Fibroblast of mammary gland (primary cell): ENCODE measurements at places on chromosomes 7 and 10.

GRCh38 chr7:116797612-116798011, 64.8 kb upstream of the CAPZA2 start:
- peak; percentile 62 for DNase-seq

GRCh38 chr10:117546020-117546580, 3.6 kb downstream of the EMX2 start:
- no peak for DNase-seq

DNA sequence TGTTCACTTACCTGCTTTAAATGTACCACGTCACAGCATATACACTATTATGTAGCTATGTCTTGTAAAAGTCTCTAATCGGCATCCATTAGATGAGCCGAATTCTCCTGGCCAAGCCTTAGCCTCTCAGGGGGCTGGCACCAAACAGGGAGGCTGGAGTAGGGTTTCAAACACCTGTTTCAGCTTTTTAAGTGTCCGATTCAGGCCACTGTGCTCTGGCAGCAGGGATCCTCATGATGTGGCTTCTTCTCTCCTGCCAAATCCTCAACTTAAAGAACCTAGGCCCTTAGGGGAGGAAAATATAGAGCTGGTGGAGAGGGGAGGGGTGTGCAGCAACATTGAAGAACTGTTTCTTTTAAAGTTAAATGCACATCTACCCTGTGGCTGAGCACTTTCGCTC, 68.5 kb upstream of the NFKB2 start:
- no peak for DNase-seq

- peak; percentile 41 for DNase-seq
Measured at GRCh38 chr10:34351161-34351560, 463.9 kb downstream of the PARD3 start.

DNA sequence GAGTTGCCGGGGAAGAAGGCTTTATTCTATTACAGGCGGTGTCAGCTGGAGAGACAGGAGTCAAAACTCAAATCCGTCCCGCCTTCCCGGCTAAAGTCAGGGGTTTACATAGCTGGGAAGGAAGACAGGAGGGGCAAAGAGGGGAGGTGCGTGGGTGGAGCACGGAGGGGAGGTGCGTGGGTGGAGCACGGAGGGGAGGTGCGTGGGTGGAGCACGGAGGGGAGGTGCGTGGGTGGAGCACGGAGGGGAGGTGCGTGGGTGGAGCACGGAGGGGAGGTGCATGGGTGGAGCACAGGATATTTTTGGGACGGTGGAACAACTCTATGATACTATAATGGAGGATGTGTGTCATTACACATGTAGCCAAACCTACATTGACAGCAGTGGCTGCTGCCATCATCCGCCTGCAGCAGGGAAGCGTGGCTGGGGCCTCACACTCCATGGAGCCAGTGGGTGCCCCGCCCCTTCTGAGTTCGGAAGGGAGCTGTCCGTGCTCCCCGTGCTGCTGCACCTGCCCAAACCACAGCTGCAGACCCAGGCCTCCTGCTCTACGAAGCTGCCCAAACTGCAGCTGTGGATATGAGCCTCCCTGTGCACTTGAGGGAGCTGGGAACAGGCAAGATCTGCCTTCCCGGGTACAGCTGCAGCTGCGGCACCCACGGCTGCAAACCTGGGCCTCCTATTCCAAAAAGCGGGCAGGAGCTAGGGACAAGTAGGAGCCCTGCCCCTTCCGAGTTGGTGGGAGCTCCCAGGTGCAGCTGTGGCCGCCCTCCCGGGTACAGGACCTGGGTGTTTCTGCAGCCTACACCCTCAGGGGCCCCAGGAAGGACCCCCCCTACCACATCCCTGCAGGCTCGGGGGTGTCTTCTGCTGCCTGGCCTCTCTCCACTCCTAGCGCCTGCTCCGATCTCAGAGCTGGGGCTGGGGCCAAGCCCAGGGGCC, 119.4 kb downstream of the DYNC2I1 start:
- DNase-seq, result peak; percentile 8

DNA sequence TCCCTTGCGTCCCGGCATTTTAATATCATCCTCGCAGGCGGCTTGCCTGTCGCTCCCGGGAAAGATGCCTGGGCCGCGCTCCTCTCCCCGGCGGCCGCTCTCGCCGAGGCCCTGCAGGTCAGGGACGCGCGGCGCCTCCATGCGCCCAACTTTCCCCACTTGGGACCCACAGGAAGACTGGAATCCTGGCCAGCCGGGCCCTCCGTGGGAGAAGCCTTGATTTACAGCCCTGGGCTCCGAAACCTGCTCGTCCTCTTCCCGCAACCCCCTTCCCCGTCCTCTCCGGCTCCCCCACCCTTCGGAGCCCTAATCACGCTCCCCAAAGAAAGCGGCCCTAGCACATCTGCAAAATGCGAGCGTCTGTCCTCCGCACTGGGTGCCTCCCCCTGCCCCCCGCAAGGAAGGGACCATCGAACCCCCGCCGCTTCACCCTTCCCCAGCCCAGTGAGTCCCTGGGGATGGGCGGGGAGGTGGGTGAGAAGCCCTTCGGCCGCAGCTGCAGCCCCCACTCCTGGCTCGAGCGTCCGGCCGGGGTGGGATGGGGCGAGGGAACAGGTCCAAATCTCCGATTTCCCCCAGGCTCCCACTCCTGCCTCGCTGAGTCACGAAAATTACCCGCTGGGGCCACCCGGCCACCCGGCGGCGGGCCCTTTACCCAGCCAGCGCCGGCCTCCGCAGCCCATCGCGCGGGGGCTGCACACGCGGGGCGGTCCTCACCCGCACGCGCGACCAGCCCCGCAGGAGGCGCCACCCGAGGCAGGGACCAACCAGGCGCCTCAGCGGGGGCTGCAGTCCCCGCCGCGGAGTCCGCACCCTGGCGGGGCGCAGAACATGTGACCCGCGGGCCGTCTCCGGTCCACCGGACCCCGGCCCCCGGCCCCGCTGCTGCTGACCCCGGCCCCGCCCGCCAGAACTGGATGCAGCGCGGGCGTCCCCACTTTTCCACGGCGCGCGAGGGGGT, 695 bp downstream of the HSPA12A start:
- no peak for DNase-seq

- DNase-seq, result peak; percentile 89
Measured at GRCh38 chr10:110005719-110006118, 2.1 kb upstream of the ADD3 start.

- peak; percentile 81 for DNase-seq
Measured at GRCh38 chr10:86969421-86970041, 1.2 kb downstream of the ADIRF start.

DNA sequence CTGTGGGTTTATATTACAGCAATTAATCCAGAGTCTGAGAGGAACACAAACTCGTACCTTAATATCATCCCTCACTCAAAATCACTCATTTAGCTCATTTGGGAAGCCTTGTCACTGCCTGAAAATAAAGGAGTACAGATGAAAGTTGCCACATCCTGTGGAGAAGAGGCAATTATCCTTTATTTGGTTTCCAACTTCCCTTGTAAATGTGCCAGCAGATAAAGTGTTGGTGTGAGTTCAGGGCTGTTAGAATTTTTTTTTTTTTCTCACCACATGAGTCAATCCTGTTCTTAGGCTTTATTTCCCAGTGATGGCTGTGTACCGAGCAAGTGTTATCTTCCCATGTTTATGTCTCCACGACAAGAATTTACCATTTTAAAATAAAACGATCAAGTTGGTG, 99.0 kb upstream of the SMIM30 start:
- DNase-seq, result no peak

DNA sequence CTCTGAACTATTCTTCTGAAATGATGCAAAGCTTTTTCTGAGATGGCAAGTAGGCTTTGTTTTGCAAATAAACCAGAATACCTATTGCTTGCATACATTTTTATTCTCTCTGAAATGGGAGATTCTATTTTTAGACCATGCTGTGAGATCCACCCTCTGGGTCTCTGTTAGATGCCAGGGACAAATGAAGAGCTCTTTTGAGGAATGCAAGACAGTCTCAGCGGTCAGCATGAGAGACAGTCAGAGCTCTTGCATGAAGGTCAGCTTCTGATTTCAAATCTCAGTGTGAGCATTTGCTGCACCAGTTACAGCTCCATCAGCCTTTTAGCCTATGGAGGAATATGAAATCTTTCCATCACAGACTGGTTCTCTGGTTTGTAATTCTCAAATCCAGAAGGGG, 429.9 kb upstream of the KLF6 start:
- DNase-seq, result no peak

DNA sequence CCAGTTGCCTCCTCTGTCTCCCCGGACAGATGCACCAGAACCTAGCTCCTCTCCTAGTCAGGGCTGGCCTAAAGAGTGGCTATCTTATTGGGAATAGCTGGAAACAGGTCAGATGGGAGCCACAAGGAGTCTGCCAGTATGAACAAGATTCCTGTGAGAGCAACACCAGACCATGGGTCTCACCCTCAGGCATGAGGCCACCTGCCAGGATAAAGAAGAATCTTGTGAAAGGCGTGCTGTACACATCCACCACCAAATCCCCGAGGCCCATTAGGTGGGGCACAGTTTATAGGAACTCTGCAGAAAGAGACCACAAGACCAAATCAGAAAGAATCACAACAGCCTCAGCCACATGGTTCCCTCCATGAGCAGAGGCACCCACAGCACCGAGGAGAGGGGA, 325.9 kb downstream of the TNS3 start:
- DNase-seq, result no peak

DNA sequence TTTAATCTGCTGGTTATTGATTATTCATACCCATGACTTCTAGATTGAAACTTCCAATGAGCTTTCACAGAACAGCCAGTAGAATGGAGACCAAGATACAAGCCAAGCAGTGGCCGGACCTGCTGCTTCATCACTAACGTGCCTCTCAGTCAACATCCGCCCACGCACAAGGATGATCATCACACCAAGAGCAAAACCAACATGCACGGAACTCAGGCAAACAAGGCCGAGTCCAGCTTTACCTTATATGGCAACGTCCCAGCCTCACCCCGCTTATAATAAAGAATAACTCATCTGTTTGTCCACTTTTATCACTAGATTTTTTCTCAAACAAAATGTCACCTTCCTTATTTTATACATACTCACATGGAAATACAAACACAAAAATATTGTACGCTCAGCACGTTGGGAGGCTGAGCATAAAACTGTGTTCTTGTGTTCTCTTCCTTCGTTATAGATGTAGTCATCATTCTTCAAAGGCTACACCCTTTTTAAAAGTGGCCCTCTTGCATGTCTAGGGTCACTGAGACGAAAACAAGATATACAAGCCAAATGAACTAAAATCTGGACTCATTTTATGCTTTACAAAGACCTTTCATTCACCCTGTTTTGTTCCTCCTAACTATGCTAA, 122.7 kb downstream of the SFMBT2 start:
- peak; percentile 10 for DNase-seq

DNA sequence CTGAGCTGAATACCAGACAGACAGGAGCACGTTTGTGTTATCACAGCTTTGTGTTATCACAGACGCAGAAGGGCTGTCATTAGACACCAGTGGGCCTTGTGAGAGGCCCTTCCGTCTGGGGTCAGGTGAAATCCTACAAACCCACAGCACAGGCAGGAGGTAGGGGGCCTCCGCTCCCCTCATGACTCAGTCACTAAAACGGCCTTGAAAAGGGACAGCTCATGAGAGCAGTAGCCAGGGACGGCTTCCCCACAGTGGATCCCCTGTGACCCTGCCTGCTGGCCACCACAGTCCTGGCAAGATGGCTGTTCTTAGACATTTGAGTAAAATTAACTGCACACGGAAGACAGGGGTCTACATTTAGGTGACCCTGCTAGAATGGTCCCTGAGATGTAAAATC, 215.8 kb upstream of the PPP2R2D start:
- DNase-seq, result no peak

GRCh38 chr7:31110331-31111108, 58.4 kb downstream of the ADCYAP1R1 start:
- DNase-seq, result no peak

DNA sequence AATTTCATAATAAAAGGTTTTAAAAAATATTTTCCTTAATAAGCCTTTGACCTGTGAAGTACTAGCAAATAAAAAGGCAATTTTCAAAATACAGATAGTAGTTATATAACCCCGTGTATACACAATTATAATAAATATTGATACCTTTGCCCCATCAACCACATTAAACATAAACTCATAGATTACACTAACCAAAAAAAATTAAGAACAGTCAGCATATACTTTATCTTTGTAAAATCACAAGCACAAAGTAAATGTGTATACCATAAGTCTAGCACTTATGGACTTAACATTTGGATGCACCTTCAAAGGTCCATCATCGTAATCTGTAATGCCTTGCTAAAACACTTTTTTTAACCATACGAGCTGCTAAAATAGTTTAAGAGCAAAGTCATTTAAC, 123.4 kb downstream of the SNX13 start:
- DNase-seq, result peak; percentile 0

DNA sequence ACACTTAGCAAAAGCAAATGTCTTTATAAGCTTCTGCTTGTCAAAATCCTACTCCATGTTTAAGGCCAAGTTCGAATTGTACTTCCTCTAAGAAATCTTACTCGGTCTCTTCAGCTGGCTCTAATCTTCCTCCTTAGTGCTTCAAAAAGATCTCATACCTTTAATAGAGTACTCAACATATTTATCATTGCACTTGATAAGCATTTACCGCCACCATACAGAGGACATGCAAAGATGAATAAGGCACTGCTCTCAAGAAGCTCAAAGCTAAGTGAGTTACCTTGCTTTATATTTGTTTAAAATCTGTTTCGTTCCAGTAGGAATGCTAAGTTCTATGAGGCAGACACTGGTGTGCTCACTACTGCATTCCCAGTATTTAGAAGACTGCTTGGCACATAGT, 61.9 kb upstream of the DNAJB12 start:
- no peak for DNase-seq
